Activated T-cell treated with anti-CD3 and anti-CD28 coated beads for 48 hours (primary cell): ENCODE measurements at places on chromosomes 4 and X.

GRCh38 chr4:130043732-130044160, 947.8 kb downstream of the C4orf33 start:
- DNase-seq = no peak

DNA sequence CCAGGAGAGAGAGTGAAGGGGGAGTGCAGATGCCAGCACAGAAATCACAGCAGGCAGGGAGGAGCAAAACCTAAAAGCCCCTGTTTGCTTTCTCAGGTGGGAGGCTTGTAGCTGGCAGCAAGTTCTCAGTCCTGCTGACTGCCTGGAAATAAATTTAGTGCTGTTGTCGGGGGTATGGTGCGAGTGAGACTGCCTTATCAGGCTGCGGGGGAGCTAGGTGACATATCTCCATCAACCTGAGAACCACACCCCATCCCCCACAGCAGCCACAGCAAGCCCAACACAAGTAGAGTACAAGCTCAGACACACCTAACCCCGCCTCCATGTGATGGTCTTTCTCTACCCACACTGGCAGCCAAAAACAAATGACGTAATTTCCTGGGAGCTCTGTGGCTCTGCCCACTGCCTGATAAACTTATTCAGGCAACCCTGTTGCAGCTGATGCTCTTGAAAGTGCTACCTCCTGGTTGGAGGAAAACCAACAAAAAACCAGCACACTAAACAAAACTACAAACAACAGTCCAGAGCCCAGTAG, 953.4 kb upstream of the NDST4 start:
- no peak for DNase-seq

- no peak for DNase-seq
Measured at GRCh38 chr4:58665649-58666048, 1555.5 kb upstream of the IGFBP7 start.

DNA sequence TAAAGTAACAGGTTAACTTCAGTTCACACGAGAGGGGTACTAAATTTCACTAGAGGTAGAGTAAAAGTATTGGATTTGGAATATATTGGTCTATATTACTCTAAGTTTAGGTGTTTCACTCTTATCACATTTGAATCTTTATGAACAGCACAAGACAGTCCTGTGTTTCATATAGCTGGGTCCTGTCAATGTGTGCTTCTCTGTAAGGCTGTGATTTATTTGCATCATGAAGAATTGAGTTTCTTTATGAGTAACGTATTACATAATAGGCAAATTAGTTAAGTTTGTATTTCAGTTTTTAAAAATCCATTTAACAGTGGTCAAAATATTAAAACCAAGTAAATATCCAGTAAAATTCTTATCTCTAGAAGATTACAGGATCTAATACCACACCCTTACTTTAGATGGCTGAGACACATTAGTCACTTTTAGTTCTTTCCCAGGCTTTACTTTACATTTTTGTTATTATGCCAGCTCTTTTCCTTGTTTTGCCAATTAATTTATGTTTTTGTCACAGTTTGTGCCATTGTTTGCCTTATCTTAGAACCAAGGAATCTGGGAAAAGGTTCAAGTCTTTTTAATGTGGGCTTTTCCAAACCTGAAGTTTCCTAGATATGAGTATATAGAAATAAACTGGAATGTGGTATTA, 32.1 kb downstream of the NUDT6 start:
- no peak for DNase-seq

- DNase-seq = no peak
Measured at GRCh38 chr4:165208221-165208652, 876 bp downstream of the KLHL2 start.

- no peak for DNase-seq
Measured at GRCh38 chrX:49725401-49725800, 29.6 kb upstream of the PAGE1 start.

- DNase-seq = no peak
Measured at GRCh38 chr4:76055421-76055820, 19.1 kb upstream of the ART3 start.

- DNase-seq = no peak
Measured at GRCh38 chrX:31228909-31229308, 157.1 kb upstream of the FTHL17 start.

DNA sequence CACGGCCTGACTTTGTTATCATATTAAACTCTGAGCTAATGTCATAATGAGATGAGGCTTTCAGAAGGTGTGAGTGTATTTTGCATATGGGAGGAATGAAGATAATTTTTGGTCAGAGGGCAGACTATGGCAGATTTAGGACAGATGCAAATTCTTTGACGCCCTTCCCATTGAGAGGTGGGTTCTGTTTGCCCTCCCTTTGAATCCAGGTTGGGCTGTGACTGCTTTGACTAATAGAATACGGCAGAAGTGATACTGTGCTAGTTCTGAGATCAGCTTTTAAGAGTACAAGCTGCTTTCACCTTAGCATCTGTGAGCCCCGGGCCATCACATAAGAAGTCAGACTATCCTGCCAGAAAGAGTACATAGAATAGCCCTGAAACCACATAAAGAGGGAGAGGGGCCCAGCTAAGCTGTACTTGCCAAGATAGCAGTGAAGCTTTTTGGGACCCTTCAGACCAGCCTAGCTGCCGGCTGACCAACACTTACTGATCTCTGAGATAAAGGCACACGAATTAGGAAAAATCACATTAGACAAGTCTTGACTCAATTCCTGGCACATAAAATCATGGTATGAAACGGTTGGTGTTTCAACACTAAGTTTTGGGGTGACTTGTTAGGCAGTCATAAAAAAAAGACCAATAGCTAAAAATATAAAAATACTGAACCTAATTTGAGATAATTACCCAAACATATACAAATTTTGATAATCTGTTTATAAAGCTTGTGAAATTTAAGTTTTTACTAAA, 166.7 kb upstream of the SH3RF1 start:
- DNase-seq = no peak

GRCh38 chr4:170005472-170005871, 20.7 kb downstream of the MFAP3L start:
- DNase-seq = no peak

- DNase-seq = no peak
Measured at GRCh38 chr4:26531491-26532116, 41.3 kb upstream of the CCKAR start.

- DNase-seq = no peak
Measured at GRCh38 chr4:6963139-6963611, 53.5 kb downstream of the TBC1D14 start.

DNA sequence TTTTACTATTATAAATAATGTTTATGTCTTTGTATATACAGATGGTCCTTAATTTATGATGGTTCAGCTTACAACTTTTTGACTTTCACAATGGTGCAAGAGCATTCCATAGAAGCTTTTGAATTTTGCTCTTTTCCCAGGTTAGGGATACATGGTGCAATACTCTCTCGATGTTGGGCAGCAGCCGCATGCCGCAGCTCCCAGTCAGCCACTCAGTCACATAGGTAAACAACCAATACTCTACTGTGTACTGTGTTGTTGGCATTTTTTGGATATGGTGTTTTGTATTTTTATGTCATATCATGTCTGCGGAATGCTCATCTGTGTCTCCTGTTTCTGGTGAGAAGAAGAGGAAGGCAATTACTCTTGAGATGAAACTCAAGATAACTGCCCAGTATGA, 258.0 kb upstream of the ETNPPL start:
- DNase-seq = no peak

GRCh38 chrX:40964633-40965586, 120.3 kb upstream of the USP9X start:
- DNase-seq = no peak

- DNase-seq = no peak
Measured at GRCh38 chrX:149069899-149070298, 435.2 kb downstream of the IDS start.

DNA sequence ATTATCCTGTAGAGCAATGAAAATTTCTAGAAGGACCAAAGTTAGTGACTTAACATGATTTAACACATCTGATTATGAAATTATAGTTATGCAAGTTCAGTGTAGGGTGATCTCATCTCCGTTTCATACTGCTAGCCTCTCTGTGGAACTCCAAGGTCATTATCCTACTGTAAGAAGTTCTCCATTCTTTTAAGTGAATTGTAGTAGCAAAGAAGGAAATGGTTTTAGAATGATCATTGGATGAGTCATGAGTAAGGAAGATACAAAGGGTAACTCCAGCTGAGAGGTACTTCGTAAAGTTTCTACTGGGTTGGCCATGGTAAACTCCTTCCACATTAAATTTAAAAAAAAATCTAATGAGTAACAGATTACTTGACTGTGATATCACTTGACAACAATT, 215.0 kb upstream of the GIMD1 start:
- no peak for DNase-seq

DNA sequence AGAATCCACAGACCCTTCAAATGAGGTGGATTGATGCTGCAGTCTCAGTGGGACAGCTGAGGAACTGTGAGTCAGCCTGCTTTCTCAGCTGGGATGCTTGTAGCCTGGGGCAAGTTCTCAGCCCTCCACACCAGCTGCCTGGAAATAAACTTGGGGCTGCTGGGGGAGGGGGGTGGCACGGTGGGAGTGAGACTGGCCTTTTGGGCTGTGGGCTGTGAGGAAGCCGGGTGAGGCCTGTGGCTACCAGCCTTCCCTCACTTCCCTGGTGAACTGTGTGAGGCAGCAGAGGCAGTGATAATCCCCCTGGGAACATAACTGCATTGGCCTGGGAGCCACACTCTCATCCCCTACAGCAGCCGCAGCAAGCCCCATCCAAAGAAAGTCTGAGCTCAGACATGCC, 114.5 kb upstream of the GUCY1A1 start:
- no peak for DNase-seq

DNA sequence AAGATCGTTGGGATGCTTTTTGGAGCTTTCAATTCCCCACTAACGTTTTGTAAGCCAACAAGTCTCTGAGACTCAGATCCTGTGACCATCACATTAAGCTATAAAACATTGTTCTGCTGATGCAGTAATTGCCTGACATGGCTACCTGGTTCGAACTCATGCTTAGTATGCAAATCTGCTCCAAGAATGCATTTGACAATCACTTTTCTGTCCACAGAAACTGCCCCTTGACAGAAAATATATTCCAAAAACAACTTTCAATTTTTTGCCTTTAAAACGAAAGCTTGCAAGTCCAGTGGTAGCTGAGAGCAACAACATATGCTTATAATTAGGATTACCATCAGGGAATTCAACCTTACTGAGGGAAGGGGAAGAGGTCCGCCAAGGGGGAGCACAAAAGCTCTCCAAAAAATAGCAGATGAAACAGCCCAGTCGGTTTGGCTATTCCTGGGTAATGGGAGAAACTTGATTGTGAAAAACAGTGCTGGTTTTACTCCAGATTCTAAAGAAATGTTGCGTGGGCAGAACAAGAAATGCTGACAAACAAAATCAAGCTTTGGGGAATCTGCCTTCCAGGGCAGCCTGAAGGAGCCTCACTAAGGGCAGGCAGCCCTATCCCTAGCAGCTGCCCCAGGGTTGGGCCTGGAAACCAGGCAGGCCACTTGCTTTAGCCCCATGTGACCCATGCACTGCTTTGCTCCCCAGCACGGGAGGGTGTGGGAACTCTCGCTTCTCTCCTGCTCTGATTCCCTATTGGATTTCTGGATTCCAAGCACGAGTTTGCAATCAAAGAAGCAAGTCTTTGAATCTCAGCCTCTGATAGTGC, 160.7 kb upstream of the LDB2 start:
- no peak for DNase-seq

DNA sequence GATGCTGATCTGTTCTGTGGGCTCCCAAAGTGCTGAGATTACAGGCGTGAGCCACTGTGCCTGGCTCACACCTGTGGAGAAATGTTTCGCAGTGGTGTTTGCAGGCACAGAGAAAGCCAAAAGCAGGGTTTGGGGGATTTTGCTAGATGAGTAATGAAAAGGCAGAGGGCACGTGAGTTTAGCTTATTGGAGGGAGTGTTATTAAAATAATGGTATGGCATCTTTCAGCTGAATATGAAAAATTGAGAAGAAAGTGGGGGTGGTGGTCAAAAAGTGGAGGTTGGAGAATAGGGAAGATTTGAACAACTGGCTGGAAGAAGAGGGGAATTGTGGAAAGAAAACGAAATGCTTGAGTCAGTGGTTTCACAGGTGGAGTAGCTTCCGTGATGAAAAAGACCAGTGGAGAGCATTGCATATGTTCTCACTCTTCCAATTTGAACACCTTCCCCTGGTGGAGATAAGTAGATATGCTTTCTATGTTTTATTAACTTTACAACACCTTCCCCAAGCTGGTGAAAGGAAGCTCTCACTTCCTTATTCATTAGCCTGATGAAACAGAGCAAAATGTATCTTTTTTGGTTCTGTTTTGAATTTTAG, 1.1 kb upstream of the CHST7 start:
- peak; percentile 37 for DNase-seq

DNA sequence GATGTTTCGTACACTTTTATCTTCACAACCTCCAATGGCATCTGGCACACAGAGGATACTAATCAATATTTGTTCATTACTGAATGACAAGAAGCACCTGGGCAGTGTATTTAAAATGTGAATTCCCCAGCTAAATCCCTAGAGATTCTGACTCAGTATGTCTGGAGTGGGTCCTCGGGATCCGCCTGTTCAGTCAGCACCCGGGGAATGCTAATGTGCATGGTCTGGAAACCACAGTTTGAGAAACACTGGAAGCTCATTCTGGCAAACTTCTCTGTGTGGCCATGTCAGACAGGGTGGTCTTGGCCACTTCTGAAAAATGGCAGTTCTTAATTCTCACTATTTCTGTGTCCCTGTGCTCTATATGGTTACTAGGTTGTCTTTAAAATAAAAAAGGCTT, 138.8 kb upstream of the VCX start:
- no peak for DNase-seq

- DNase-seq = no peak
Measured at GRCh38 chrX:31580227-31580626, 508.4 kb upstream of the FTHL17 start.

DNA sequence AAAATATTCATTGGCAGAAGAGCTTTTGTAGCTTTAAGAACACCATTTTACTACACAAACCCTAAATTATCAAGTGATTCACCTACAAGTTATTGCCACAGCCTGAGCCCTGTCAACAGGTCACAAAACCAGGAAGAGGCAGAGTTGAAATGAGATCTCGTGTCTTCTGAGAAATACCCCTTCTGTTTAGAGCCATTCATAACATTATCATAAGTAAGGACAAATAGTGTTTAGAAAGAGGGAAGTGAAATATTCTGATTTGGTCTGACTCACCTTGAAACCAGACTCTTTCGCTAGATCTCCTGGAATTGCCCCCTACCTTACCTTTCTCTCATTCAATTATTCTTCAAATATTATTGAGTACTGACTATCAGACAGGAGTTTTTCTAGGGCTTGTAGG, 5.9 kb downstream of the ETDB start:
- no peak for DNase-seq

GRCh38 chr4:157076578-157076947, 613 bp downstream of the GLRB start:
- no peak for DNase-seq
